ENCODE measurements at places on chromosomes 5 and 9.

DNA sequence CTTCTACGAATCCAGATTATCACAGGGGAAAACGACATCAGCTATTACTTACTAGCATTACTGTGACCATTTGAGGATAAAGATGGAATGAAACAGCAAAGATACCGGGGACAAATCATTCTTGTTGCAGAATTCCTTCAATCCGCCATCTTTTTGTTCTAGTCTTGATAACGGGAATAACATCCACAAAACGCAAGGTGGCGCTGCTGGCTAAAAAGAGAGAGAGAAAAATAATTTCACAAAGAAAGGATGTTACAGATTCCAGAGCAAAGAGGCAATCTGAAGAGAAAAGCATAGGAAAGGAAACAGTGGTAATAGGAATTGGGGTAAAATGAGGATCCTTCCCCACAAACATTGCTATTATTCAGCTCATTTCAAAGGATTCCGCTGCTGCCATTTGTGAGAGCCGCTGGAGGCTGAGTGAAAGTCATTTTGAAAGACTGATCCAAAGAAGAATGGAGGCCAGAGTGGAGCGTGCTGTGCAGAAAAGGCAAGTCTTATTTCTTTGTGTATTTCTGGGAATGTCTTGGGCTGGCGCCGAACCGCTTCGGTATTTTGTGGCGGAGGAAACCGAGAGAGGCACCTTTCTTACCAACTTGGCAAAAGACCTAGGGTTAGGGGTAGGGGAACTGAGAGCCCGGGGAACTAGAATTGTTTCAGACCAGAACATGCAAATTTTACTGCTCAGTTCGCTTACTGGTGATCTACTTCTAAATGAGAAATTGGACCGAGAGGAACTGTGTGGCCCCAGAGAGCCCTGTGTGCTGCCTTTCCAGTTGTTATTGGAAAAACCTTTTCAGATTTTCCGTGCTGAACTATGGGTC lies at the start of gene PCDHB7:
PCDHB7 (plus strand) TSS at position 264 of the 824 bp plus-strand sequence; CDS start at position 456, 192 bp downstream.
- no peak for DNase-seq

DNA sequence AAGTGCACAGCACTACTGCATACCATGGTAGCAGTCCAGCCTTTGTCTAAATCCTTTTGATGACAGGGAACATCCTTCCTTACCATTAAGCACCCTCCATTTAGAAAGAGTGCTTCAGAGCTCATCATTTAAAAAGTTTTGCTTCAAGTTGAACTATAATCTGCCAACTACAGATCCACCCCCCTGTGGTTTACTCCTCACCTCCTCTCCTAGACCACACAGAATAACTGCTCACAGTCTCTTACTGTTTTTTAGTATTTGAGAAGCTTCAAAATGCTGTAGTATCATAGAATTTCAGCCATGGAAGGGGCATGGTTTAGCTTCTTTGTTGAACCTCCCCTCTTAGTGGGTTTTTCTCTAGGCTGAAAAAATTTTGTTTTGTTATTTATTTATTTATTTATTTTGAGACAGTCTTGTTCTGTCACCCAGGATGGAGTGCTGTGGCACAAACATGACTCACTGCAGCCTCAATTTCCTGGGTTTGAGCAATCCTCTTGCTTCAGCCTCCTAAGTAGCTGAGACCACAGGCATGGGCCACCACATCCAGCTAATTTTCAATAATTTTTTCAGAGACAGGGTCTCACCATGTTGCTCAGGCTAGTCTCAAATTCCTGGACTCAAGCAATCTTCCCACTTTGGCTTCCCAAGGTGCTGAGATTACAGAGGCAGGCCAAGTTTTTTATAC lies 384.3 kb upstream of the RFX3 start:
- no peak for DNase-seq

DNA sequence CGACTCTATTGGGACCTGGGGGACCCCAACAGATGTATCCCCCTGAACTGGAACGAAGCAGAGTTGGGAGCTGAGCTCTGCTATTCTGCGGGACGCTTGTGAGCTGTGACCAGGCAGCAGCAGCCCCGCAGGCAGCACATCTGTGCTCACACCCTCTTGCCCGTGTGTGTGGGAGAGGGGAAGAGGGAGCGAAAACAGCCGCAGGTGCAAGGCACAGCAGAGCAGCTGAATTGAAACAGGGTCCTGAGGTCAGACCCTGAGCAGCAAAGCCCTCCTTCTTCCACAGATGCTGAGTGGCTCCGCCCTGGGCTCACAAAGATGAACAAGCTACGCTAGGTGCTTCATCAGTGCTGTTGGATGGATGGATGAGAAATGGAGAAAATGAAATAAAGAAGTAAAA lies 198.7 kb downstream of the HSPA4 start:
- DNase-seq: no peak

- no peak for DNase-seq
Measured at GRCh38 chr9:79955300-79955699, 383.5 kb downstream of the TLE4 start.

DNA sequence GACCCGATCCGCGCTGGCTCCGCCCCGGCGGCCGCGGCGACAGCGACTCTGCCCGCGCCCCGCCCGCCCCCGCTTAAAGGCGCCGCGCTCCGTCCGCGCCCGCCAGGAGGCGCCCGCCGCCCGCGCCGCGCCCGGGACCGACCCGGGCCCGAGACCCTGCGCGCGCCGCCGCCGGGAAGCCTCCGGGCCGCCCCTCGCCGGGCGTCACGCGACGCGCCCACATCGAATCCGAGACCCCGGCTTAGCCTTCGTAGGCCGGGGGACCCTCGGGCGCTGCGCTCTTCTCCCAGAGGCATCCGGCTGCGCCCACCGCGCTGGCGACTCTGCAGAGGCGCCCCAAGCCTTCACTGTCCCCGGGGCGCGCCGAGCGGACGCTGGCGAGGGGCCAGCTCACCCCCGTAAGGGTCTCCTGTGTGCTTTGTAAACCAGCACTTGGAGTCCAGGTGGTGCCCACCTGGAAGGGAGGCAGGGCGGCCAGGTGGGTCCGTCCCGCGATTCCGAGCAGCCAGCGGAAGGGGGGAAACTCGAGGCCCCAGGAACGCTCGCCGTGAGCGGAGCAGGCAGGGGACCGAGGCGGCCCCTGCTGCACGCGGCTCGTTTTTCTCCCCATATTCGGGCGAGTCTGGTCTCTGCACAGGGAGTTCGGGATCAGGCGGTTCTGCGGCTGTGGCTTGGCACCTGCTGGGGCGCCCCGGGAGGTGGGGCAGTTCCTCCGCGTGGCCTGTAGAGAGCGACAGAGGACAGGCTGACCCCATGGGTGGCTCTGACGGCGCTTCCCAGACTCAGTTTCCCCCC lies 423 bp upstream of the ABCA2 start:
- peak; percentile 59 for DNase-seq

Measured in mucosa of gallbladder (tissue), 1 donor.